ENCODE measurements at places on chromosomes 4 and X.

DNA sequence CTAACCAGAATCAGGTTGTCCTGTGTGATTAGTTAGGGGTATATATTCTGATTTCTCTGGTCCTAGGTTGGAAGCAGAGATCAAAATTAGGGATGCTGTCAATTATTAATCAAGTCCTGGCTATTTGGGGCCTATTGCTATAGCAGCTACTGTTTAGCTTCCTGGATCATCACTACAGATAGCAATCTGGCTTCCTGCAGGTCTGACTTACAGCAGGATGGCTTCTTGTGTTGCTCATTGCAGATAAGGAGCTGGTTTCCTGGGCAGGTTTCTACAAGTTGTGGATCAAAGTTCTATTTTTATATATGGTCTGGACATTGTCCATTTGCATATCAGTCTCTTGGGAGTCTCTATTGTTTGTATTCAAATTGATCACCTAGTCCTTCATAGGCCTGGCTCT lies 57.7 kb upstream of the C4orf54 start:
- DNase-seq, result peak; percentile 43

DNA sequence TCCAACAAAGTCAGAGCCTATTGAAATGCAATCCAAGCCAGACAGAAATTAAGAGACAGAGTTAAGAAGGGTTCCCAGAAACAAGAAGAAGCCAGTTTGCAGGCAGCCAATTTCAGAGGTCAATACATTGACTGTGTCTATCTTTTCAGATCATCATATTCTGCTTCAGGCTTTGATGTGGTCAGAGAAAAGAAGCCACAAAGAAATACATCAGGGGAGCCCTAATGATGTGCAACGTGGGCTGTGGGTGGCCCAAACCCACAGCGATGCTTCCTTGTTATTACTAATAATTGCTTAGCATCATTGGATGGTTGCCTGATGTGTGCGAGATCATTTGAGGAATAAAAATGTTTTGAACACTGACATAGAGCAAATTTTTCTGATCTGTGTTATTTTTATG lies 99.0 kb upstream of the DUSP21 start:
- no peak for DNase-seq

GRCh38 chr4:167831855-167832254 lies 260.5 kb upstream of the ANXA10 start:
- DNase-seq, result no peak

DNA sequence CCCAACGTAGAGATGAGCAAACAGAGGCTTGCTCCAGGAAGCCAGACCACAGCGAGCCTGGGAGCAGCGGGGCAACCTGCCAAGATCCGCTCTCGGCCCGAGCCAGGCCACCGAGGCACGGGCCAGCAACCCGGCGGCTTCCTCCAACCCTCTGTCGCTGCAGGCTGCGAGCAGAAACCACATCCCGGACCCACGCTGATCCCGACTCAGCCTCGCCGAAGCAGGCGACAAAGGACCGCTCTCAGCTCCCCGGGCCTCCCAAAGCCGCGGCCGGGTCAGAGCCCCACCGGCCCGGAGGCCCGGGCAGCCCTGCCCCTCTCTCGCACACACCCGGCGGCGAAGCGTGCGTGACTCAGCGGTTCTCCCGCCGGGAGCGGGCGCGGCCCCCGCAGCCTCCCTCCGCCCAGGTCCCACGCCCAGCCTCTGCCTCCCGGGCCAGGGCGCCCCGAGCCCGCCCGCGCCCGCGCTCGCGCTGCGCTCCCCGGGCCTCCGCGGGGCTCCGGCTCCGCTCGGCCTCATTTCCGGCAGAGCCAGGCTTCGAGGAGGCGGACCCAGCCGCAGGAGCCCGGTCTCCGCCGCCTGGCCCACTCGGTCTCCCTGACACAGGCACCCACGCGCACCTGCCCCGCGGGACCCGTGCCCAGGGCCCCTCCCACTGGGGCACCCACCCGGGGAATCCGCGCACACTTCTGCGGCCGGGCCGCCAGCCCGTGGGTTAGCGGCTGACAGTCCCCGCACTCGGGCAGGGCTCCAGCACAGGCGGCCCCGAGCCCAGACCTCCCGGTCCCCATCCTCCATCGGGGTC lies 1.7 kb downstream of the PPP2R2C start:
- peak; percentile 91 for DNase-seq

GRCh38 chr4:148071009-148071408 lies 339.1 kb downstream of the ARHGAP10 start:
- DNase-seq, result peak; percentile 2

DNA sequence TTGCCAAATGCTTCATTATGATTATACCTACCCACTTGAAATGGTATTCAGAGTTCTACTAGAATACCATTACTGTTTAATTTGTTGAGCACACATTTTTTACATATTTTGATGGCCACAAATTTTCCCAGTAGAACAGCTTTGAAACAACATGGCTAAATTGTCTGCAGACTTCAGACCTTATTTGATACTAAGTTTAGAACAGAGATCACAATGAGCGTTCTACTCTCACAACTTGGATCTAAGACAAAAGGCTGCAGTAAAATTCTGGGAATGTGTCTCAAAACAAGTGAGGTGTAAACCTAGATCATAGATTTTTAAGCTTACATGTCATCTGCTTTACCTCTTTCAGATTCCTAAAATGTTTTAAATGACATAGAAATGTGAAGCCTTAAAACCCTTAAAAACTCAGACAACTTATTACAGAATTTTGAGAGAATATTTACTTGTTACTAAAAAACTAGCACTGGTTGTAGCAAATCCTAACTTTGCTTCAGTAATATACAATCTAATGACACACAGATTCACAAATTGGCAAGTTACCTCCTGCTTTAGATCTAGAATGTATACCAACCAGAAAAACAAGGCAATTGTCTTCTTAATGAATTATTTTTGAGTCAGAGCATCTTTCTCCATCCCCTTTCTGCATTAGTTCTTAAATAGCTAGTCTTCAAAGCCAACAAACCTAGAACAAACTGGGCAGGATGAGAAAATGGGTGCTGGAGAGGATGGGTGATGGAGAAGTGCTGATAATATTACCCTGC lies 243.3 kb downstream of the SLC7A11 start:
- DNase-seq, result no peak

GRCh38 chrX:23919706-23920320 lies 12.0 kb downstream of the CXorf58 start:
- DNase-seq, result peak; percentile 3

DNA sequence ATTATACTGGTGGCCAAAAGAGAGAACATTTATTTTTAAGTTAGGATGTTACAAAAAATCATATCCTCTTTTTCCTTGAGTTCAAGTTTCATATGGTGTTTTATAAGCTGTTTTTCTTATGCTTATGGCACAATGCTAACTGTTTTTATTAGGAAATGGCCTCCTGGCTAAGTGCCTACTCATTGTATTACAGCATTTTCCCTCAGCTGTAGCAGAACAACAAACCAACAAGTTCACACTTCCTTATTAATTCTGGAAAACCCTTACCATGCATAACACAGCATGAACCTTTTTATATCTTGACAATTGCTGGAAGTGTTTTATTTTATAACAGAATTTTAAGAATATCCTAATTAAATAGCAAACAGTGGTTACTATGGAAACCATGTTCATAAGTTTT lies 165.8 kb downstream of the GASK1B start:
- DNase-seq, result no peak
